Psoas muscle (tissue), 8 donors: ENCODE measurements at places on chromosomes 5 and 9. TPM values are rescaled to one million over a fixed set of nuclear protein-coding genes. Genes with fewer than 3 reads are reported as not detected.

DNA sequence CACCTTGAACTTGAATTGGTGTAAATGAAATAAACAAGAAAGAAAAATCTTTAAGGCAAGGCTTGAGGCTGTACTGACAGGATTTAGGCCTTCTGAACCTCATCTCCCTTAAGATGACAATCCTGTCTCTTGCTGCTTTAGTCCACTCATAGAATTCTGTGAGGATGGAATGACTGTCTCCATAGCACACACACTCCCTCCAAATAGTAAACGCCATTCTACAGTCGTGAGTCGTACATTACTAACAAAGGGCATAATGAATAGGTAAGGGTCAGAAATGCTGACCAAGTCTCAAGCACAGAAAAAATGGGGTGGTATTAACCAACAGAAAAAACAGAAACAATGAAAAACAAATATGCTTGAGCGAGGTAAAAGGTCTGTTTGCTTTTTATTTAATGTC, 71.8 kb upstream of the SIMC1 start:
- no peak overlapping the region for H3K4me3 ChIP-seq
- no peak overlapping the region for H3K27ac ChIP-seq
- no peaks in the 10 kb centered on the region for H3K36me3 ChIP-seq
- no peak for DNase-seq
- no peaks in the 10 kb centered on the region for H3K27me3 ChIP-seq

GRCh38 chr5:107565791-107566767, 104.7 kb downstream of the EFNA5 start:
- no peaks in the 10 kb centered on the region for H3K27me3 ChIP-seq
- no peak overlapping the region for H3K4me3 ChIP-seq
- H3K36me3 ChIP-seq: no peaks in the 10 kb centered on the region

DNA sequence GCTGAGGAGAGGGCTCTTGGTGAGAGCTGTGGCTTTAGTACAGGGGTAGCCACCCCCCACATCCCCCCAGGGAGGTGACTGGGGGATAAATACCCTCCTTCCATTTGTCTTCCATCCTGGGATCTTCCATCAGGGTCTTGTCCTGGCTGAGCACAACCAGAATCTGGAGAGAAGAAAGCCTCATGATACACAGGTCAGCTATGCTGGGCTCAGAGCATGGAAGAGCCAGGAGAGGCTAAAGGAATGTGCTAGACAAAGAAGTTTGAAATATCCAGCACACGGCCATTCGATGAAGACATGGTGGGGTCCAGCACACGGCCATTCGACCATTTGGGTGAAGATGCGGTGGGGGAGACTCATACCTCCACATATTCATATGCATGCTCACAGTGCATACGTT, 30.0 kb downstream of the ROPN1L start:
- H3K27me3 ChIP-seq: no peaks in the 10 kb centered on the region
- no peak for DNase-seq
- H3K4me3 ChIP-seq: no peak overlapping the region
- H3K27ac ChIP-seq: no peak overlapping the region
- no peaks in the 10 kb centered on the region for H3K4me1 ChIP-seq

- H3K4me3 ChIP-seq: no peak overlapping the region
- no peaks in the 10 kb centered on the region for H3K4me1 ChIP-seq
- DNase-seq: no peak
- H3K36me3 ChIP-seq: no peaks in the 10 kb centered on the region
- H3K27me3 ChIP-seq: no peaks in the 10 kb centered on the region
Observed at GRCh38 chr5:60340965-60341471, 358.9 kb downstream of the DEPDC1B start.

DNA sequence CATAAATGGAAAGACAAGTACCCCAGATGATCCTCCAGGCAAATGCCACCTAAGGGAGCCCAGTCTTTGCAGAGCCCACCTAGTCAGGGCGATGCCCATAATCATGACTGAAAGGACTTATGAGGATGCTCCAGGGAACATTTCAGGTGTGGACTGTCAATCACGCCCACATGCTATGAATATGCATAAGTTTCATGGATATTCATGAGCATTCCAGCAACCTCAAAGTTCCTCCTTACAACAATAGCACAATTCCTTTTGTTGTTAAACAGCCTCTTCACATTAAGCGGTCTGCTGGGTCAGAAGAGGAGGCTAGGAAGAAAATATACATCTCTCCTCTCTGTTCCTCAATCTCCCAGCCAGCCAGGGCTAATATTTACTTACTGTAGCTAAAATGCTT, 161.6 kb downstream of the C5orf15 start:
- no peaks in the 10 kb centered on the region for H3K27me3 ChIP-seq
- no peak overlapping the region for H3K27ac ChIP-seq
- H3K36me3 ChIP-seq: no peaks in the 10 kb centered on the region

DNA sequence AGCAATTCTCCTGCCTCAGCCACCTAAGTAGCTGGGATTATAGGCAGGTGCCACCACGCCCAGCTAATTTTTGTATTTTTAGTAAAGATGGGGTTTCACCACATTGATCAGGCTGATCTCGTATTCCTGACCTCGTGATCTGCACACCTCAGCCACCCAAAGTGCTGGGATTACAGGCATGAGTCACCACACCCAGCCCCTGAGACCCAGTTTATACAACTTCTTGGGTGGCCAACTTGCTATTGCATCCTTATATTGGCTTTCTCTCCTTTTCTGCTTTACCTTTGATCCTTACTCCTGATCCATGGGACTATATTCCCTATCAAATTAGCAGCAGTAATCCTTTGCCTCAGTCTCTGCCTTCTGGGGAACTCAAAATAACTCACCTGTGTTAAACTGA, 659.1 kb downstream of the PRELID2 start:
- no peak for DNase-seq
- H3K27ac ChIP-seq: no peak overlapping the region
- H3K4me1 ChIP-seq: no peaks in the 10 kb centered on the region

- no peak overlapping the region for H3K4me3 ChIP-seq
- no peaks in the 10 kb centered on the region for H3K36me3 ChIP-seq
- no peaks in the 10 kb centered on the region for H3K4me1 ChIP-seq
- H3K27ac ChIP-seq: no peak overlapping the region
- DNase-seq: no peak
Observed at GRCh38 chr5:11048760-11049159, 287.7 kb upstream of the DAP start.

DNA sequence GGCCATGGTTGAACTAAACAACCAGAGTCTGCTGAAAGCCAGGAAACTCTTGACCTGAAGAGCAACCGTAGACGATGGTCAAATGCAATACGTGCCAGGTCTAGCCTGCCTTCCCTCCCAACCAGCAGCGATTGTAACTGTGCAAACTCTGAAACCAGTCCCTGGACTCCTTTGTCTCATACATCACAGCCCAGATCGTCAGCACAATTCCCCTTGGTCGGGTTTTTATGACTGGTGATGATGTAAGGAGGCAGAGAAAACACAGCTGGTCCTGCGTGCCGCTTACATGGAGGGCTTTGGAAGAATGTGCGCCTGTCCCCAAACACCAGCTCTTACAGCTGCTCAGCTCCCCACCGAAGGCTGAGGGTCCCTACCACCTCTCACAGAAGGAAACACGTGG, 24.6 kb downstream of the SMIM23 start:
- no peaks in the 10 kb centered on the region for H3K4me1 ChIP-seq
- H3K27ac ChIP-seq: no peak overlapping the region
- H3K4me3 ChIP-seq: no peak overlapping the region
- H3K27me3 ChIP-seq: no peaks in the 10 kb centered on the region
- no peak for DNase-seq
- no peaks in the 10 kb centered on the region for H3K36me3 ChIP-seq

DNA sequence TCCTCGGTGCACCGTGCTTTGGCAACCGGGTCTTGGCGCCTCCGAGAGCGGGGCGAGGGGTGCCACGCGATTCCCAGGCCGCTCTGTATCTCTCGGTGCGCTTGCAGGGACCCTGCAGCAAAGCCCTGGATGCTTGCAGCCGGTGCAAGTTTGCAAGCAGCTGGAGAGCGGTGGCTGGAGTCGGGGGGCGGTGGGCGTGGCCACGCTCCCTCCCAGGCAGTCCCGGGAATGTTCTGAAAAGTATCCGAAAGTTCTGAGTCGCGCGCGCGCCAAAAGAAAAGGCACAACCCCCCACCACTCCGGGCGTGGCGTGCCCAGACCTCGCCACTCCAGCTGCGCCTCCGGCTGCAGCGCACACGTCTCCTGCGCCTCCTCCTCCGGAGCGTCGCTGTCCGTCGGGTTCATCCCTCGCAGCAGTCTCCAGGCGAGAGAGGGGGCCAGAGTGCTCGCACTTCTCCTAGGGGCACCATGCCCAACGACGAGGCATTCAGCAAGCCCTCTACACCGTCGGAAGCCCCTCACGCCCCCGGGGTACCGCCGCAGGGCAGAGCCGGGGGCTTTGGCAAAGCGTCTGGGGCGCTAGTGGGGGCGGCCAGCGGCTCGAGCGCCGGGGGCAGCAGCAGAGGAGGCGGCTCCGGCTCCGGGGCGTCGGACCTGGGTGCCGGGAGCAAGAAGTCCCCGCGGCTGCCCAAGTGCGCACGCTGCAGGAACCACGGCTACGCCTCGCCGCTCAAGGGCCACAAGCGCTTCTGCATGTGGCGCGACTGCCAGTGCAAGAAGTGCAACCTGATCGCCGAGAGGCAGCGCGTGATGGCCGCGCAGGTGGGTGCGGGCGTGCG, at the start of gene DMRT1:
Gene DMRT1 (plus strand): TSS at position 327 of the 839 bp plus-strand sequence. CDS start 142 bp downstream, at position 469.
- DNase-seq: no peak
- H3K27ac ChIP-seq: no peak within 1 kb of the TSS
- no peaks in the 10 kb centered on the region for H3K4me1 ChIP-seq
- H3K4me3 ChIP-seq: no peak within 1 kb of the TSS
- no peaks in the 10 kb centered on the region for H3K36me3 ChIP-seq

GRCh38 chr9:35923927-35924763, 14.9 kb downstream of the SPAAR start:
- H3K4me1 ChIP-seq: peaks cover 19% of the 10 kb centered on the region
- H3K4me3 ChIP-seq: no peak overlapping the region
- peak; percentile 30 for DNase-seq
- H3K27ac ChIP-seq: peak overlapping the region; percentile 51

DNA sequence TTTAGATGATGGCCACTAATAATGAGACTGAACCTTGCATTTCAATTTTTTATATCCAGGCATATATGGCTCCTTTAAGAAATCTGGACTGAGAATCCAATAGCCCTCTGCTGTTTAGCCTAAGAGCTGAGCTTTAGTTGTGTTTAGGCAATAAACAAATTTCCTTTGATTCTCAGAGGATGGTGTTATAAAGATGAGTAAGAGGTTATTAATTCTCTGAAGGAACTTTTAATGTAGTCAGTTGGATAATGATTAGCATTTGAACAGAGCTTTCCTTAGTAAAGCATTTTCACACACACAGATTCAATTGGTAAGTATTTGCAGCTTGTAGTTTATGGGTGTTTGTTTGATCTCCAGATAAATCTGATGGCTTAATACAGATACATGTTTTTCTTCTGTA, 149.6 kb downstream of the PRR16 start:
- H3K27ac ChIP-seq: no peak overlapping the region
- H3K27me3 ChIP-seq: no peaks in the 10 kb centered on the region
- no peaks in the 10 kb centered on the region for H3K36me3 ChIP-seq
- no peak overlapping the region for H3K4me3 ChIP-seq
- no peaks in the 10 kb centered on the region for H3K4me1 ChIP-seq
- DNase-seq: no peak

GRCh38 chr9:95740217-95741004, 135.1 kb upstream of the ERCC6L2 start:
- no peak for DNase-seq
- H3K27me3 ChIP-seq: no peaks in the 10 kb centered on the region
- no peak overlapping the region for H3K4me3 ChIP-seq
- H3K27ac ChIP-seq: no peak overlapping the region
- no peaks in the 10 kb centered on the region for H3K36me3 ChIP-seq
- no peaks in the 10 kb centered on the region for H3K4me1 ChIP-seq

The CCNO gene
- not detected for polyA plus RNA-seq

GRCh38 chr5:25393256-25393655, 748.5 kb upstream of the CDH10 start:
- H3K4me3 ChIP-seq: no peak overlapping the region
- H3K27ac ChIP-seq: no peak overlapping the region
- H3K27me3 ChIP-seq: no peaks in the 10 kb centered on the region
- H3K4me1 ChIP-seq: no peaks in the 10 kb centered on the region
- DNase-seq: no peak
- H3K36me3 ChIP-seq: no peaks in the 10 kb centered on the region

GRCh38 chr5:87410931-87411330, 1.8 kb downstream of the CCNH start:
- no peaks in the 10 kb centered on the region for H3K27me3 ChIP-seq
- DNase-seq: no peak
- H3K36me3 ChIP-seq: peaks cover 9% of the 10 kb centered on the region

DNA sequence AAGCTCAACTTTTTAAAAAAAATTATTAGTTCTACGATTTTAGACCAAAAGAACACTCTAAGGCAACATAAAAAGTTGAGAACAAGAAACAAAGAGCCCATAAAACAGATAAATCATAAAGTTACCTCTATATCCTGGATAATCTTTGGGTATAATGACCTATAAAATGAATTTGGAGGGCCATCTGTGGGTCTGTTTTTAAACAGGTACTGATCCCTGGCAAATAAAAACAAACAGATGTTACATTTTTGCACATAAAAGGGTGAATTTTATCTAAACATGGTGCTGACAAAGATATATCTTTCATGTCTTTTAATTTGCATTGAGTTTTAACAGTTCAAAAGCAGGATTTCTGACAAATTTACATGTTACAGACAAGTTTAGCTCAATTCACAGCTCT, 107.6 kb downstream of the FBXW11 start:
- H3K27ac ChIP-seq: no peak overlapping the region
- no peak for DNase-seq
- peaks cover 5% of the 10 kb centered on the region for H3K36me3 ChIP-seq
- H3K4me1 ChIP-seq: no peaks in the 10 kb centered on the region
- H3K27me3 ChIP-seq: no peaks in the 10 kb centered on the region

The APBA1 gene
- polyA plus RNA-seq: 0.42 TPM
